Lung microvascular endothelial cell (primary cell): ENCODE measurements at places on chromosomes 4 and X. TPM values are rescaled to one million over a fixed set of nuclear protein-coding genes. Genes with fewer than 3 reads are reported as not detected.

Gene STPG2
- total RNA-seq = under 0.01 TPM in 1 of 2 replicates, not detected in the other

Gene MAGEB1
- not detected in 2 replicates for total RNA-seq

Gene SYAP1
- 22.4 and 22.6 TPM in 2 replicates for total RNA-seq

Gene C4orf36
- total RNA-seq = not detected in 2 replicates

Gene PHEX
- under 0.01 and 0.87 TPM in 2 replicates for total RNA-seq

Gene NHSL2
- total RNA-seq = 14.1 and 19.2 TPM in 2 replicates

Gene APEX2
- total RNA-seq = 5.2 and 5.7 TPM in 2 replicates

Gene NMU
- 0.22 TPM in 1 of 2 replicates, not detected in the other for total RNA-seq

DNA sequence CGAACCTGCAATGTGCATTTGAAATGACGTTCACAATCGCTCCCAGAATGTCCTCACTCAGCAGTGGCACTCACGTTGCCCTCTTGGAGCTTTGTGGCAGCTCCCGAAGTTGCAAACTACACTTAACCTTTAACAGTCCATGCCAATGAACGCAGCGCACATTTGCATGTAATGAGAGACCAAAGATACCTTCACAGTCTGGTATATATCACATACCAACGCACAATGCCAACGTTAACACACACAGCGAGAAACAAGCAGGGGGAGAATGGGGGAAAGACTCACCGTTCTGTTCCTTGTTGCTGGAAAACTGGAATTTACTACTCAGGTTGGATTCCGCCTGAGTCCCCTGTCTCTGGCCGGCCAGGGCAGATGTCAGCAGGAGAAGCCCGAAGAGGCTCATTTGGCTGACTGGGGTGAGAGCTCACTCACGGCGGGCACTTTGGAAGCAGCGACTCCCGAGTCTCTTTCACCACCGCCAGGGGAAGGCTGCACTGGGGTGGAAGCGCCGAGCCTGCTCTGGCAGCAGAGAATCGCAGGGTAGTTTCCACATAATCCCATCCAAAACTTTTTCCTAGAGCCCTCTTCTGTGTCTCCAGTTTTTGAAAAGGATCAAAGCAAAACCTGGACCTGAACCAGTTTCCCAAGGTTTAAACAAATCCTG lies 966 bp downstream of the PDGFC start:
- peak; percentile 78 for DNase-seq

GRCh38 chr4:154781126-154781982 lies at the start of gene RBM46:
TSS of gene RBM46 (plus strand) at chr4:154781272. CDS start at chr4:154796753, 15,481 bp downstream.
- DNase-seq = no peak

DNA sequence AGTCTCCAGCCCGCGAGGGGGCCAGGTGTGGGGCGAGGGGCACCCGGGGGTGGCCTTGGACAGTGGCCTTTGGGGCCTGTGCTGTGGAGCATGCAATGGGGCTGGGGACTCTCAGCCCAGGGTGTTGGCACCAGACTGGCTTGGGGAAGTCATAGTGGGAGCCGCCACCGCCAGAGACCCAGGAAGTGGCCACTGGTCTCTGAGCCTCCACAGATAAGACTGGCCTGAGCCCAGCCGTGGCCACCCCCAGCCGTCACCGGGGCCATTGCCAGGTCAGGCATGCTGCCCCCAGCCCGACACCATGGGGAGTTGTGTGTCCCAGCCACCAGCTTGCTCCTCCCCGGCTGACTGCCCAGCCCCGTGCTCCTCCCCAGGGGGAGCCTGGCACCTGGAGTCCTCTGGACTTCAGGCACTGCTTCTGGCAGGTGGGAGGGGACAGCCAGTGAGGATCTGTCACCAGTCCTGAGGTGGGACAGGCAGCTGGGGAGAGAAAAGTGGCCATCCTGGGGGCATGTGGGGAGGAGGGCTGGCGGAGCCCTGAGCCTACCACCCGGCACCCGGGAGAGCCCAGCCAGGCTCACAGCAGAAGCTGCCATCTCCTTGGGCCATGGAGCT lies 32.5 kb downstream of the TACC3 start:
- no peak for DNase-seq

DNA sequence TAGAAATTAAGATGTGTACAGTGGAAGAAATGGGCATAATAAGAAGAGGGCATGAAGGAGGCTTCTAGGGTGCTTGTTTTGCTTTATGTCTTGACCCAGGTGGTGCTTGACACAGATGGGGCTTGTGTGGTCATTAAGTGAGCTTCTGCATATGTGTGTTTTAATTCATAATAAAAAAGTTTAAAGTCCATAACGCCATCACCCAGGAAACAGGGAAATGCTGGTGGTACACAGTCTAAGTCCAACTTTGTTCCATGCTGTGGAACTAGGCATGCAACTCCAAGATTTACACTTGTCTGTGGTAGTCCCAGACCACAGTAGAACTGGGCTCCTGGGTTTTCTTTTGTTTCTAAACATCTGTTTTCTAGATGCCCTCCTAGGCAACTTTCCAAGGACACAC lies 511.9 kb downstream of the MID1IP1 start:
- DNase-seq = no peak

DNA sequence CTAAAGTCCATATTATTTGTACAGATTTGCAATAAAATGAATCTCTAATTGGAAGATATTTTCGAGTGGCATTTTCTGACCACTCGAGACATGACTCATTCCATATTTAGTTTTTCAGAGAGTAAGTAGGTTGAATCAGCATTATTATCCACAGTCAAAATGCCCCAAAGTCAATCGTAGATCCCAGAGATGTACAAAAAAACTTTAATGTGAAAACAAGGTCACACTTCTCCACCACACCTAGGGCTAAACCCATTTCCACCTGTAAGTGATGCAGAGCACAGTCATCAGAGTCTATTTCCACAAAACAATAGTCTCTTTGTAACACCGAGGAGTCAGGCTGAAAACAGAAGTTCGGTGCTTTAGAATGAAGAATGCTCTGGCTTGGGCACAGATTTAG lies 117.1 kb upstream of the TENM3 start:
- DNase-seq = no peak

DNA sequence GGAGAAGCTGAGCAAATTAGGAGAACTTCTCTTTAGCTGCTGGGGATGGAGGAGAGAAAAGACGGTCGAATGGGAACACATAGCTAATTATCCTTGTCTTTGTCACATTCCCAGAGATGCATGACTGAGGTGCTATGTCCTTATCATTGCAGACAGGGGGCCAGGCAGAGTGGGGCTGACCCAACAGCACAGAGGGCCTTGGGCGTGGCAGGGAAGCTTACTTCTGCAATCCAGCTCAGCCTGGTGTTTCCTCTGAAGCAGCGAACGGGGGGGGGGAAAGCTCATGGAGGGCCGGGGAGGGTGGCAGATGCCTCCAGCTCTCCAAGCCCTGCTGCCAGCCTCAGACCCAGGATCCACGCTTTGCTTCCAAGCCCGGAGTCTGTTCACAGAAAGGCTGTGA lies 50.8 kb upstream of the HOPX start:
- DNase-seq = peak; percentile 12

GRCh38 chr4:98909646-98910401 lies 19.1 kb downstream of the EIF4E start:
- no peak for DNase-seq

- DNase-seq = no peak
Observed at GRCh38 chr4:94305466-94306225, 37.0 kb downstream of the HPGDS start.

DNA sequence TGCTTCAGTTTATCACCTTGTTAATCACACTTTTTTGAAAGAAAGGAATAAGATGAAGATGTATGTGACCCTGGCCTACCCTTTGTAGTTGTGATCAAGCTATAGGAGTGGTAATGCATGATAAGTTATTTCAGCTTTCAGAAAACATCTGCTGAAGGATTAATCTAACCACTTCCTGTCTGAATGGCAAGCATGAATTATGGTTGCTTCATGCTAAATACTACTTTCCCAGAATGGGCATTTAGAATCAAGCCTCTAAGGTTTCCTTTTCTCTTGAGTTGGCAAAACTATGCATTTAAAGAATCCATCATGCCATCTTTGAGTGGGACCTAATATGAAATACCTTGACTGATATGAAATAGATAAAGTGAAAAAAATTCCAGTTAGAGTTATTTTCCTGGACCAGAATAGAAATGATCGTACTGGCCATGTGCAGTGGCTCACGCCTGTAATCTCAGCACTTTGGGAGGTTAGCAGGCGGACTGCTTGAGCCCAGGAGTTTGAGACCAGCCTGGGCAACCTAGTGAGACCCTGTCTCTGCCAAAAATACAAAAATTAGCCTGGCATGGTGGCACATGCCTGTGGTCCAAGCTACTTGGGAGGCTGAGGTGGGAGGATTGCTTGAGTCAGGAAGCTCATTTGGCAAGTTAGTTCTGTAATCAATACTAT lies 59.1 kb downstream of the ANXA3 start:
- DNase-seq = peak; percentile 53

GRCh38 chr4:182338746-182339145 lies 95.5 kb downstream of the TENM3 start:
- no peak for DNase-seq

- peak; percentile 31 for DNase-seq
Observed at GRCh38 chr4:159272273-159273140, 169.6 kb downstream of the RAPGEF2 start.

DNA sequence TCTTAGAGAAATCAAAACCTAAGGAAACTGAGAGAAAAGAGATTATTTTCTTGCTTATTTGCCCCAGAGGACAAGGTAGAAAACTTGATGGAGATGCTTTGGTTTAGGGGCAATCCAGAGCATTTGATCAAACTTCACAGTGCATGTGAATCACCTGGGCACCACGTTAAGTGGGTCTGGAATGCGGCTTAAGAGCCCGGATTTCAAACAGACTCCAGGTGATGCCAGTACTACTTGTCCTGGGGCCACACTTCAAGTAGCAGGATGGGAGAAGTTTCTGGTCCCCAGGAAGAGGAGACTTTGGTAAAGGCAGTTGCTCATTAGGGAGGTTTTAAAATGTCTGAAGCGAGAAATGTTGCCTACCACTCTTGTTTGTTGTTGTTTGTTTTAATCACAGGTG lies 51.8 kb downstream of the PHOX2B start:
- no peak for DNase-seq

DNA sequence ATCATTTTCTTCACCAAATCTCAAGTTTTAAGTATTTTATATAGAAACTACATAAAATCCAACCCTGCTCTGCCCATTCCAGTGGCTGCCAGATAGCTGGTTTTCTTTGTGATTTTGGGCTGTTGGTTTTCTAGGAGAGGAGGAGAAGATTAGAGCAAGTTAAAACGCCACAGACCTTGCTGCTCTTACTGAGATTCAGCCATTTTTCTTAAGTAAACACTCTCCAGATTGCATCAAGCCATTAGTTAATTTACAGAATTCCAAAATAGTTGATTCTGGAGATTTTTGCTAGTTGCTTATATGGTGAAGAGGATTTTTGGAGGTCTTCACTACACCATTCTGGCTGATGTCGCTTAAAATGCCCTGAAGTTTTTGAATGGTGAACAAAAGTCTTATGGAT lies 366.2 kb downstream of the MAPK10 start:
- no peak for DNase-seq

DNA sequence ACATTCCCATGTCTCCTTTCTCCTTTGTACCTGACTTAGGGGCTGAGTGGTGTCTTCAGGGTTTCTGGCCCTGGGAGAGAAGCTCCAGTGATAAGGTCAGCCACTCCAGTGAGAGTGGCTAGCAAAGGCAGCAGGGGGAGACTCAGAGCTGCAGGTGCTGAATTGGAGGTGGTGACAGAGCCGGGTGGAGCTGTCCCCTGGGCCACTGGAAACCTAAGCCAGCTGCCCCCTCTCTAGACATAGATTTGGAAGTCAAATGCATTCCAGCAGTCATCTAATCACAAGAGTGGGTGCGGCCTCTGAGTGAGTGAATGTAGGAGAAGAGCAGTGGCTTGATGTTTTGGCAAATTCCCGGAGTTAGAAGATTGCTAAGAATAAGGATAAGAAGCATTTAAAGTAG lies 28.5 kb downstream of the TRIM2 start:
- DNase-seq = peak; percentile 20

DNA sequence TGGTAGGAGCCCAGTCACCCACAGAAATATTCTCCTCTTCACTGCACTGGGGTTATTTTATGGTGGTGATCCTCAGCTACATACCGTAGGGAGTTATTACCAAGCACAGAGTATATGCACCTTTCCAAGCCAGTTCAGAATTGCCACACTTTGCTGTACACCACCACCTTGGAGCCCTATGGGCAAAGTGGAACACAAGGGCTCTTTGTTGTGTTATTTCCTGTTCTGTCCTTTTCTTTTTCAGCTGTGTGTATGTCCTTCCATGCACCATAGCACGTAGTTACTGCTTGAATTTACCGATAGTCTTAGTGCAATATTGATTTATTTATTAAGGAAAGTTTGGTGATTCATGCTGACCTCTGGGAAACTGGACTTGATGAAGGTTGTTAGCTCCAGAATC lies 8.3 kb downstream of the RNF128 start:
- no peak for DNase-seq

GRCh38 chr4:16116019-16116418 lies 32.2 kb upstream of the PROM1 start:
- DNase-seq = no peak

- DNase-seq = no peak
Observed at GRCh38 chr4:111045992-111046391, 423.1 kb upstream of the PITX2 start.

DNA sequence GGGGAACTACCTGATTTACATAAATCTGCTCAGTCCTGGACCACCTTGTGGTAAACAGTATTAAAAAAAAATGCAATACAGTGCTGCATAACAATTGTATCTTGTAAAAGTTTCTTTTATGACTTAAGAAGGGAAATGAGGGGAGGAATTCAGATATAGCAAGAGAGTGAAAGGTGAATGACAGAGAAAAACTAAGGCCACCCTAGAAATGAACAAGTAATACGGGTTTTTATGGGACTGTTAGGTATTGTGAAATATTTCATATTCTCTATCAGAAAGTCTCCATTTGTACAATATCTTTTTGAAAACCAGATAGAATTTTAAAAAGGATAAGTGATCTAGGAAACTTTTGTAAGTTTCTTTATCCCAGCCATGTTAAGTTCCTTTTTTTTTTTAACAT lies 69.7 kb upstream of the NOCT start:
- no peak for DNase-seq

GRCh38 chr4:76892601-76893000 lies 5.3 kb downstream of the SOWAHB start:
- no peak for DNase-seq

DNA sequence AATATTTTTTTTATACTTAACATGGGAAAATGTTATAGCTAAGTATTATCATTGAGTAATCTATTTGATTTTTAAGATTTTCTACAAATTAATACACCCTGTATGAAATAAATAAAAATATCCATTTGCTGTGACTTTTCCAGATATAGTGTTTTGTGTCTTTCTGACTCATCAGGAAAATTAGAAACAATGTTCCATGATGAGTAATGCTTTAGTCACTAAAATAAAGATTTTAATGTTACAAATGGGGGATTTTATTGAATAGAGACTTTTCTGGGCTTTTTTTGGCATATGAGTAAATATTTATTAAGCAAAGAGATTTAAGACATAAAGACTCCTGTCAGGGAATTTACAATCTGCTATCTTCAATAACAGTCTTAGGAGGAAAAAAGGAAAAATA lies 279.2 kb upstream of the NOCT start:
- DNase-seq = peak; percentile 68

- DNase-seq = no peak
Observed at GRCh38 chr4:77190053-77190452, 33.0 kb downstream of the CCNG2 start.

- DNase-seq = no peak
Observed at GRCh38 chr4:18082236-18082635, 60.7 kb upstream of the LCORL start.

GRCh38 chrX:68999931-69000330 lies 165.3 kb downstream of the PJA1 start:
- peak; percentile 64 for DNase-seq

GRCh38 chrX:54045563-54046228 lies 1.4 kb upstream of the PHF8 start:
- no peak for DNase-seq
